NCI-H510A treated with DMSO at 0.1 percent for 48 hours (cell line): ENCODE measurements at places on chromosomes 3 and 15.

DNA sequence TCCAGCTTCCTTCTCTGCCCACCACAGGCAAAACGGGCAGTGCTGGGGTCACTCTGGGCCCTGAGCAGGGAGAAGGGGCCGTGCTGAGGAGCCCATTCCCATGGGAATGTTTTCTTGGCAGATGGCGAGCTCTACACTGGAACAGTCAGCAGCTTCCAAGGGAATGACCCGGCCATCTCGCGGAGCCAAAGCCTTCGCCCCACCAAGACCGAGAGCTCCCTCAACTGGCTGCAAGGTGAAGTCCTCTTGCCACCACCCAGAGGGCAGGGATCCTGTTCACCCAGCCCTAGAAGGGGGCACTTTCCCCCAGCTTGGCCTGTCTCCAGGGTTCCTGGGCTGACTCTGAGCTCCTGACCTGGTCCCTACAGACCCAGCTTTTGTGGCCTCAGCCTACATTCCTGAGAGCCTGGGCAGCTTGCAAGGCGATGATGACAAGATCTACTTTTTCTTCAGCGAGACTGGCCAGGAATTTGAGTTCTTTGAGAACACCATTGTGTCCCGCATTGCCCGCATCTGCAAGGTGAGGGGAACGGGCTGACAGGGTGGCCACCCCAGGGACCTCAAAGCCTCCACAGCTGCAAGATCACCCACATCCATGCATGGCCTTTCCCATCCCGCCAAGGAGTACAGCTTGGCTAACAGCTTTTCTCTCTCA, 12.4 kb downstream of the CIB1 start:
- peak; percentile 34 for DNase-seq

DNA sequence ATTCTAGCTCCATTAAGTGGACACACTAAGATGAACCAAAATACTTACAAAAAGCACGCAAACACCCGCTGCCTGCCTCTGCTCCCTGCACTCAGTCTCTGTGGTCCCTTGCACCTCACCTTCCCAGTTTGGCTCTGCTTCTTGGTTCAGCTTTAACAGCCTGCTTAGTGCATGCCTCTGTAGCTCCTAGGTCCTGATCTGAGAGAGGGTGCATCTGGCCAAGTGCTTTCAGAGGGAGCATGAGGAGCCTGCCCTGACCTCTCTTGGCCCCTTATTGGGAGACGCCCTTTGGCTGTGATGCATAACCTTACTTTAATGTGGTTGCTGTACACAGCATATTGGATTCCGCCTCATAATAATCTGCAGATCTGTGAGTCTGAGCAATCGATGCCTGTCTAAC, 21.2 kb upstream of the ATP10A start:
- DNase-seq = no peak

DNA sequence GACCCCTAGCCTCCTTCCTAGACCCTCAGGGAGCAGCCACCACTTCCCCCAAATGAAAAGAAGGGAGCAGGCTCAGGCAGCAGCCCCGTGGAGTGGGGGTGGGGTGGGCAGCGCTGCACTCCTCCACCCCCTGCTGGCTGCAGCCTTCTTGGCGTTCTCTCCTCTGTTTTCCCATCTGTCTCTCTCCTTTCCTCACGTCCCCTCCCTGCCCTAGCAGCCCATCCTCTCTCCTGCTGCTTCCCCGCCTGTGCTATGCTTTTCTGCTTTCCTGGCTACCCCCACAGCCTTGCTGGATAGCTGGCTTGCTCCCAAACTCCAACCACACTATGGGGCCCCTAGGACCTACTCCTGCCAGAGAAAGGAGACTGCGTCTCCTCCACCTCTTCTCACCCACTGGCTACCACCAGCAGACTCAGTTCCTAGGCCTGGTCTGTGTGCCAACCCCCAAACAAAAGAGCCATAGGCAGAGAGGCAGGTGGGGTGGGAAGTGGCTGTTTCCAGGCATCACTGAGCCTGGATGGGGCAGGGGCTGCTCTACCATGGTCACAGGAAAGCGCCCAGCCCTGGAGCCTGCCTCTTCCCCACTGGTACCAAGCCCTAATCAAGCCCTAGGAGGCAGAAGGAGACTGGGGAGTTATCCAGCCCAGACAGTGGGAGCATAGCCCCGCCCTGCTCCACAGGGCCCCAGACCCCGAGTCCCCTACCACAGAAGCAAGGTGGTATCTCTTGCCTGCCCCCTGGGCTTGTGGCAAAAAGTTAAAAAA, 3.4 kb upstream of the DISP2 start:
- DNase-seq = no peak

- DNase-seq = no peak
Observed at GRCh38 chr15:24772266-24772665, 96.7 kb downstream of the NPAP1 start.

- no peak for DNase-seq
Observed at GRCh38 chr3:61594964-61595285, 33.6 kb downstream of the PTPRG start.

DNA sequence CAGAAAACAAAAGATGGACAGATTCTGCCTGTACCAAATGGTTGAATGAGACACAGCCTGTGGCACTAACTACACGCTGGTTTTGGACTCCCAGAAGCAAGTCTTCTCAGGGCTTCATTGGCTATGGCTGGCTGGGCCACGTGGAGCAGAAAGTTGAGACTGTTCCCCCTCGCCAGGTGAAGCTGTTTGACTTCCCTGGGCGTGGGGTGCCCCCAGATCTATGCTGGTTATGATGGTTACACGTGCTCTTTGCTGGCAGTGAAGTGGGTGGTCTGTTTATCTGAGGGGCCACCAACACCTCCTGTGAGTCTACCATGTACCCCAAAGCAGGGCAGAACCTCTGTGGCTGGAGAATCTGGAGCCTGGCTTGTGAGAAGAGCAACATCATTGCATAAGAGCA, 60.3 kb upstream of the EPHA6 start:
- no peak for DNase-seq

DNA sequence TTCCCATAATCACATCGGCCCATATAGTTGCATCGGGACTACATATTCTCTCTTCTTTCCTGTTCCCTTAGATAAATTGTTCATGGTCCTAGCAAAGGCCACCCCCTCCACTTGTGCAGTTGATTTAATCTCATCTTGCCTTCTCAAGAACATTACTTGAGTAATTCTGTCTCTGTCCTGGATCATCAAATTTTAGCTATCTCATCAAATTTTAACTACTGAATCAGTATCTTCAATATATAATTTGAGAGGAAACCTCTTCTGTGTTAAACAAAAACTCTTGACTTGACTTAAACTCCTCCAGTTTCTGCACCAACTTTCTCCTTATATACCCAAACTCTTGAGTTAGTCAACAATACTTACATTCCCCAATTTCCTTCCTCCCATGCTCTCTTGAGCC, 4.2 kb upstream of the PRR23B start:
- no peak for DNase-seq

GRCh38 chr15:72796210-72796514, 12.6 kb upstream of the ADPGK start:
- no peak for DNase-seq
